ENCODE measurements at places on chromosomes 13 and 19.

GRCh38 chr19:45812297-45812696 is 2.8 kb downstream of the RSPH6A start:
- no peak for DNase-seq

- no peak for DNase-seq
These were observed 19.8 kb downstream of the GATAD2A start for GRCh38 chr19:19425170-19425875.

DNA sequence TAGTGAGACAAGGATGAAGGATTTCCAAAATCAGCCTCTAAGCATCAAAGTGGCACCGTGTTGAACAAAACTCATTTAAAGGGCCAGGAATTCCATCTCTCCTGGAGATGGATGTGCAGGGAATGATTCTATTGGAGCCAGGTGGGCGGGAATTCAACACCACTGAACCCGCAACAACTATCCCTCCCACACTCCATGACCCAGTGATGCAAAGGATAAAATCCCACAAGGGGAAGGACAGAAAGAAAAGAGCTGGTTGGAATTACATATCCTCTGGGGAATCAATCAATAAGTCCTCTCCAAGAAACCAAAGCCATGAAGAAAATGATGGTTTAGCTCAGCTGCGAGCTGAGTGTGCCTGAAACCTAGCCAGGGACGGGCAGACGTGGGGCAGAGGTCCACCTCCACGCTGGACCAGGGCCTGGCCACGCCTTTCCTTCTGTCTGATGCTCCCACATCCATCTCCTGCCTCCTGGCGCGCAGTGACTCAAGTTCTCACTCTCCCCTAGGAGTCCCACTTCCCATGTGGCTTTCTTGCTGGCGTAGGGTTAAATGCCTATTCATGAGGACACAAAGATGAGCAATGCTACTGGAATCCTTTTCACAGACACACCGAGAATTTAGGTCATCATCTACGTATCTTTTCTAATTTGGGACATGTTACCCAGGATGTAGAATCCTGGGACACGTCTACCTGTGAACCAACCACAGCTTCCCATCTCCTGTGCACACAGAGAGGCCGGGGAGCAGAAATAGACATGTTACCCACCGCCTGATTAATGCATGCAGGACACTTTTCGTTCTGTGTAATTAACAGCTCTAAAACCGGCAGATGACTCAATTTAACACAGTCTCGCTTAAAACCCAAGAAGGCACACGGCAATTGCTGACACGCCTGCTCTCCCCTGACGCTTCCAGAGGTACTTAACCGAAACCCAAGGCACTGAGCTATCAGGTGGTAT is 48.6 kb downstream of the PEPD start:
- no peak for DNase-seq

DNA sequence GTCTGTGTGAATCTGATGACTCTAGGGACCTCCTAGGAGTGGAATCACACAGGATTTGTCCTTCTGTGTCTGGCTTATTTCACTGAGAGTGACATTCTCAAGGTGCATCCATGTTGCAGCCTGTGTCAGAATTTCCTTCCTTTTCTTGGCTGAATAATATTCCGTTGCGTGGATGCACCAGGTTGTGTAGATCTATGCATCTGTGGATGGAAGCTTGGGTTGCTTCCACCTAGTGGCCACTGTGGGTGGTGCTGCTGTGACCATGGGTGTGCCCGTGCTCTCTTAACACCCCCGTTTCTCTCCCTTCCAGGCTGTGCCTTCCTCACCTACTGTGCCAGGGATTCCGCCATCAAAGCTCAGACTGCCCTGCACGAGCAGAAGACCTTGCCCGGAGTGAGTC is 26.2 kb downstream of the CELF5 start:
- DNase-seq, result no peak

GRCh38 chr19:50341091-50341564 is 12.0 kb upstream of the KCNC3 start:
- no peak for DNase-seq

- DNase-seq, result no peak
These were observed 4.6 kb downstream of the S1PR2 start for GRCh38 chr19:10226376-10227025.

DNA sequence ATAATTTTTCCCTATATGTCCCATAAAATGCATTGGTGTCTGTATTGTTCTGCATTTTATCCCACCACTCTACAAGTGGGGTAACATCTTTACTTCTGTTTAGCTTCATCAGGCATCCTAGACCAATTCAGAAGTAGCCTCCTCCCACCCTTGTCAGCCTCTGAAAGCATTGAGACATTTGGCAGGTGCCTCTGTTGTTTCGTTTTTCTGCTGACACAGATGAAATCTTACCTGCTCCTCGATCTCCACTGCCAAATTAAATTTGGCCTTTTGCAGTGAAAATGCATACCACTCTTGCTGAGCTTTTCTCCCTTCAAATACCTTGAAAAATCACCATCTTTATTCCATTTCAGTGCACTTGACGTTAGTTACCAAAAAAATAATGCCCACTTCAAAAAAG is 83.5 kb upstream of the STARD13 start:
- no peak for DNase-seq

- DNase-seq, result no peak
These were observed 16.6 kb upstream of the TNFSF14 start for GRCh38 chr19:6686628-6686975.

- no peak for DNase-seq
These were observed 164.8 kb upstream of the NBEA start for GRCh38 chr13:34777089-34777913.

GRCh38 chr13:55439450-55439849 is 1701.3 kb upstream of the PRR20A start:
- no peak for DNase-seq

- DNase-seq, result peak; percentile 96
These were observed 1.5 kb downstream of the PDE4C start for GRCh38 chr19:18224525-18225354.

DNA sequence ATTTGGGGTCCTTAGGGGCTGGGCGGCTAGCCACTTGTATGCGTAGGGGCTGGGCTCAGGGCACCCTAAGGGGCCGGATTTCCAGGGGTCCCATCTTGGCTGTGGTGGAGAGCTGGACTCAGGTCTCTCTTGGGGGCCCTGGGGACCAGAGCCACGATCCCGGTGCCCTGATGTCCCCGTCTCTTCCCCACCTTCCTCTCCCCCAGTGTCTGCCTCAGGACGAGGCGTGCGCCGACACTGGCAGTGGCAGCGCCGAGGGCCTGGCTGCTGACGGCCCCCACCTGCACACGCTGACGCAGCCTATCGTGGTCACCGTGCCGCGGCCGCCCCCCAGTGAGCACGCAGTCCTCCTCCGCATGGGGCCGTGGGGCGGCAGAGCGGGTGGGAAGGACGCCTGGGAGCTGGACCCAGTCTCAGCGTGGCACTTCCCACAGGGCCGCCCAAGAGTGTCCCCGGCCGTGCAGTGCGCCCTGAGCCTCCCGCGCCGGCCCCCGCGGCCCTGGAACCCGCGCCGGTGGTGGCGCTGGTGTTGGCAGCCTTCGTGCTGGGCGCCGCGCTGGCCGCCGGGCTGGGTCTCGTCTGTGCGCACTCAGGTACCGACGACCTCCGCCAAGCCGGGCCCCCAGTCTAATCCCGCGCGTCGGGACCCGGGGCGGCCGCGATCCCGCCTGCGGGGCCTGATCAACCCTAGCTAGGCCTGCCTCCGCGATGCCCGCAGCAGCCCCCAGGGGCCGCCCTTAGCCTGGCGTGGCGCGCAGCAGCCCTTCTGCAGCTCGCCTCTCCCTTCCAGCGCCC is 2.7 kb upstream of the SNAPC2 start:
- peak; percentile 70 for DNase-seq

DNA sequence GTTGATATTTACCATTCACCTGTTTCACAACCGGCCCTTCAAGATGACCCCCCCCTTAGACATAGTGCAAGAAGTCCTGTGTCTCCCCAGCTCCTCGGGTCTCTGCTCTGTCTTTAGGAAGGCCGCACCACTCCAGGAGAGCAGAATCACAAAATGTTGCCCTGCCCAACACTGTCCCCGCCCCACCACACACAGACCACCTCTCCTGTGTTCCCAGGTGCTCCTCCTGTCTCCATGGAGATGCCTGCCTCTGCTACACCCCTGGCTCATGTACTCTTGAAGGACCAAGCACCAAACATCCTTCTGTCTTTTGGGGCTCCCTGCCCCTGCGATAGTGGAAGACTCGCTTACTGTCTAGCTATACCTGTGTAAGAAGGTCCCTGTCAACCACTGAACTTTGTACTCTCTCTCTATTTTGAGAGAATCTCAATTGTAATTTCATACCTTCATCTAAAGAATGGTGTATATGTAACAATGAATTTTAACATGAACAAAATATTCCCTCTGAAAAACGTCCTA is 9.6 kb upstream of the TNFRSF19 start:
- DNase-seq, result no peak

DNA sequence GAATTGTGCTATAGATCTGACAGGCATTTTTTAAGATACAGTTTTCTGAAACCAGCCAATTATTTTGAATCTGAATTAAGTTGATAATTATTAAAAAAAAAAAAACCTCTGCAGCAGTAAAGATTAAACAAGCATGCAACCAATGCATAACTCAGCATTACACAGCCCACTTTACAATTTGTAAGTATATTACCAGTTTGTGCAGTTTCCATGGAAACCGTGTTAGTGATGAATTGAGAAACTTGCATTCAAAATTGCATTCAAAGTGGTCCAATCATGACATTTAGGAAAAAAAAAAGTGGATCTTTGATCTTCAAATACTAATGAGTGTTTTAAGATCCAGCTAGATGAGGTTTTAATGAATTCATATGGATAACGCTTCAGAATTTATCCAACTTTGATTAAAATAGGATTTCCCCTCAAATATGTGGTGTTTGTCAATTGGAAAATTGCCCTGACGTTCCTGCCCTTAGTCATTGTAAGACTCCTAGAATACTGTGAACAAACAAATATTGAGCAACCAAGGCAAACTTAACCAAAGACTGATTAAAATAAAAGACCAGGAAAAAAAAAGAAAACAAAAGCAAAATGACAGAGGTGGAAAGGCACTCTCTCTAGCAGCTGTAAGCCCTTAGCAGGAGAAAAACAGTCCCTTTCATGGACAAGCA is 314.8 kb upstream of the MAB21L1 start:
- DNase-seq, result no peak

GRCh38 chr19:40802300-40803169 is 3.5 kb downstream of the EGLN2 start:
- DNase-seq, result no peak

- DNase-seq, result no peak
These were observed 9.1 kb upstream of the GTF2F1 start for GRCh38 chr19:6402058-6402457.

DNA sequence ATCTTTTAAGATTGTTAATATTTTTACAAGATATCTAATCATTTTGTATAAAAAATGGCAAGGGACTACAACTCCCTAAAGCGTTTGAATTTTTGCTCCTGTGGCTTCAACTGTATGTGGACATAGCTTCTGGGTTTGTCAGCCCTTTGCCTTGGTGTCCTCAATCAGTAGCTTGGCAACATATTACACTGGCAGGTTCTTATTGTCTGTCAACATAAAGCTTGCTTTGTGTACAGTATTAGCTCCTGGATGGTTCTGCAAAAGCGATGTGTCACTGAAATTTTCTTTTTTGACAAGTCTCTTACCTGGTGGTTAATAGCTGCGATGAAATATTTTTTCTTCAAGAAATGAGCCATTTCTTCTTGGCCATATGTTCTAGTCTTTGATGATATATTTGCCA is 190.0 kb downstream of the HS6ST3 start:
- no peak for DNase-seq

GRCh38 chr13:38417727-38418126 is 68.1 kb downstream of the UFM1 start:
- DNase-seq, result no peak

DNA sequence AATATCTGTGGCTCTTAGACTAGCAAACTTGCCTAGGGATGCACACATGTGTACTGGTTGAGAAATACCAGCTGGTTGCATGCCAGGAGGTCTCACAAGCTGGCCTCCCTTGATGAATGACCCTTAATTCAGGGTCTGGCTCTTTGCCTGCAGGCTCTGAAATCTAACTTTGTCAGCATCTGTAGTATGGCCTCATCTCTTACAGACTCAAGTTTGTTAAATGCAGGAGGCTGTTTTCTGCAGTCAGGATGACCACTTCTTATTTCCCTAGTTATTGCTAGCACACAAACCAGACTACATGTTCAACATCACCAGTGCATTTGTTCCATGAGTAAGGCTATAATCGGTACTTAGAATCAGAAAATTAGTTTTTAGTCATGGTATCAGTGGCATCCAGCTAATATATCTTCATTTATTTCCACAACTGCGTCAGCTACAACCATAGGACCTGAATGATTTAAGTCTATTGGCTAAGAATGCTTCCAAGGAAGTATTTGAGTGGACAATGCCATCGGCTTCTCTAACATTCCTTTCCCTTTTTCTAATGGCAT is 23.3 kb upstream of the POSTN start:
- DNase-seq, result no peak

- no peak for DNase-seq
These were observed 22.0 kb downstream of the CEACAM7 start for GRCh38 chr19:41666075-41666474.

GRCh38 chr19:49718991-49719390 is 28.1 kb downstream of the CPT1C start:
- DNase-seq, result no peak

DNA sequence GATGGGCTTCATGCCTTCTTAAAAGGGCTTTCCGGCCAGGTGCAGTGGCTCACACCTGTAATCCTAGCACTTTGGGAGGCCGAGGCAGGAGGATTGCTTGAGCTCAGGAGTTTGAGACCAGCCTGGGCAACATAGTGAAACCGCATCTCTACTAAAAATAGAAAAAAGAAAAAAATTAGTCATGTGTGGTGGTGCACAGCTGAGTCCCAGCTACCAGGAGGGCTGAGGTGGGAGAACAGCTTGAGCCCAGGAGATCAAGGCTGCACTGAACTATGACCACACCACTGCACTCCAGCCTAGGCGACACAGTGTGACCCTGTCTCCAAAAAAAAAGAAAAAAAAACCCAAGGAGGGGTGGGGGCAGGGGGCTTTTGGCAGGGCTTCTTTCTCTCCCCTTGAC is 7.2 kb downstream of the CARS2 start:
- peak; percentile 14 for DNase-seq

- no peak for DNase-seq
These were observed 2715.0 kb upstream of the PCDH20 start for GRCh38 chr13:64130600-64130999.

DNA sequence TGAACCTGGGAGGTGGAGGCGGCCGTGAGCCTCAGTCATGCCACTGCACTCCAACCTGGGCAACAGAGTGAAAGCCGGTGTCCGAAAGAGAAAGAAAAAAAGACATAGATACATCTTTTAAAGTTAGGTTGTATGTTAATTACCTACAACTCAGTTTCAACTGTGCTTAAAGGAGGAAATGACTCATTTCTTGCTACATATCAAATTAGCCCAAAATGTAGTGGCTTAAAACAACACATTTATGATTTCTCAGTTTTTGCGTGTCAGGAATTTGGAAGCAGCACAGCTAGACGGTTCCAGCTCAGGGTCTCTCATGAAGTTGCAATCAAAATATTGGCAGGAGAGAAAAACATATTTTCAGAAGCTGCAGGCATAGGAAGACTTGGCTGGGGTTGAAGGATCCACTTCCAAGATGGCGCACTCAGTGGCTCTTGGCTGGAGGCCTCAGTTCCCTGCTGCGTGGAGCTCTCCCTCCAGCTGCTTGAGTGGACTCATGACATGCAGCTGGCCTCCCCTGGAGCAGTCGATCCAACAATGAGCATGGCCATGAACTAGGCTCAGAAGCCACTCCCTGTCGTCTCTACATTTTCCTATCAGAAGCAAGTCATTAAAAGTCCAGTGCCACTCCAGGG is 7.1 kb downstream of the LDLR start:
- peak; percentile 72 for DNase-seq

- no peak for DNase-seq
These were observed 78.7 kb upstream of the TNFSF11 start for GRCh38 chr13:42495255-42495654.
